Naive thymus-derived CD8-positive, alpha-beta T cell (primary cell): ENCODE measurements at places on chromosomes 5 and 9.

DNA sequence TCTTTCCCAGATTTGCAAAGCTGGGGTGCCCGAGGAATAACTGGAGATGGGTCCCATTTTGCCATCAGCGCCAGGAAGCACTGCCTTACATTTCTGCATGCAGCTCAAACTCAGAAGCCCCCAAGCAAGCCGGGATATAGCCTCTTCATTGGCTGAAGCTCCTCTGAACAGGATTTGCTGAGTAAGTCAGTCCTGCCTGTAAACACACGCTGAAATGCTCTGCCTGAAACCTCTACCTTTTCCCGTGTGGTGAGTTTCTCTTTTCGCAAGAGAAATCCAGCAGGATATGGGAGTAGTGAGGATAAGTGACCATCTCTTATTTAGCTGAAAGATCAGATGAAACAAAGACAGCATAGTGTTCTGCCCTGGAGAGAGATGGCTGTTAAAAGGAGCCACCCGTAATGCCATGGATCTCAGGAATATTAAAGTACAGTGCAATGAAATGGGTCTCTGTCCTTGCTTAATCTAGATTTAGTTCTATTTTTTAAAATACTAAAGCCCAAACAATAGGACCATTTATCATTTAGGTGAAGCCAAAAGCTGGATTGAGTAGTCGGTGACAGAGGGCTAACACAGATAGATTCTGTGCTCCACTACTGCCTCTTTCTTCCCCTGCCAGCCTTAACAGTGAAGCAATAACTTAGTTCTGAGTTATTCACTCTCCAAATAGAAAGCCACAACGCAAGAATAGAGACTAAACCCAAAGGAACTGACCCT, 177.5 kb upstream of the PPP2R2B start:
- H3K27ac ChIP-seq = no peak overlapping the region
- H3K36me3 ChIP-seq = no peaks in the 10 kb centered on the region
- no peak for DNase-seq
- H3K4me1 ChIP-seq = no peaks in the 10 kb centered on the region
- no peak overlapping the region for H3K4me3 ChIP-seq
- peaks cover 7% of the 10 kb centered on the region for H3K27me3 ChIP-seq

DNA sequence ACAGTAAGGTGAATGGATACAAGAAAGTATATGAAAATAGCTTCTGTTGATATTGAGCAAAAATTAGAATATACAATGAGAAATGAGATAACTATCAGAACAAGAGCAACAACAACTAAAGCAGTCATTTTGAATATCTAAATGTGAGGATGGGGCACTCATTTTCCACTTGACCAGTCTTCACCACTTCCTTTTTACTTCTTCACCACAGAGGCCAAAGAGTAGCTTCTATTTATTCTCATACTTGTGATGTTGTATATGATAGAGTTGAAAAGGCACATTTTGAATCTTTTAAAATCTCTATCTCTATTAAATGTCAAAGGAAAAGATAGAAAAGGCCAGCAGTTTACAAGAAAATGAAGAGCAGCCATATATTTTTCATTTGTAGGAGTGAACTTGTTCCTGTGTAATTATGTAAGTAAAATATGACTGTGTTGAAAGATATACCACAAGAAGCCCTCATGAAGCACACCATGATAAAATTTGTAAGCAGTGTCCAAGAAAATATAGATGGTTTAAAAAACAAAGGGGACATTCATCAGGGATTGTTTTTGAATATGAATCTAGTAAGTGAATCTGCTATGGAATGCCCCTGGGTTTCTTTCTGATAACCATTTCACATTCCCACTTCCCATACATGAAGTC, 39.2 kb downstream of the ADAMTS19 start:
- H3K4me1 ChIP-seq = no peaks in the 10 kb centered on the region
- no peaks in the 10 kb centered on the region for H3K27me3 ChIP-seq
- DNase-seq = no peak
- H3K4me3 ChIP-seq = no peak overlapping the region

DNA sequence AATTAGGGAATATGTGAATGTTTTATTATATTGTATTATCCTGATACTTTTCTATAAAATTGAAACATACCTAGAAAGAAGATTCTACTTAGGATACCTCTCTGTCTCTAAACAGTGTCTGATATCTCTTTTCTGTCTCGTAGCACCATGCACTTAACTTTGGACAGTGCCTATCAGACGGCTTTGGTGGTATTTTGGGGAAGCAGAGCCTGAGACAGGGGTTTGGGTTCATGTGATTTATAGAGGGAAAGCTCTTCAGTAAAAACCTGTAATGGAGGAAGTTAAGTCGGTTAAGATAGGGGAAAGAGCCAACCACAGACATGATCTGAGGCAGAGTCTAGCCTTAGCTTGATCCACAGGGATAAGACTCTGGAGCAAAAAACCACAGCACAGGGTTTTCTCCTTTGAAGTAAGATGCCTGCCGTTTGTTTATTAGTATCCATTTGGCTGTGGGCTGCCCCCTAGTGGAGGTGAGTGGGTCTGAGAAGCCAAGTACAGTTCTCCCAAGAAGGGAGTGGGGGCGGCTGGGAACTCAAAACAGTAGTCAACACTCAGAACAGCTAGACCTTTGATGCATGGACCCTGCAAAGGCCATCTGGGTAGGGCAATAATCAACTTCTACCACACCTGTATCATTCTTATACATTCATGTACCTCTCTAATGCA, 141.2 kb upstream of the ASTN2 start:
- H3K27ac ChIP-seq = no peak overlapping the region
- DNase-seq = no peak
- H3K36me3 ChIP-seq = no peaks in the 10 kb centered on the region
- H3K27me3 ChIP-seq = peaks cover 22% of the 10 kb centered on the region
- H3K4me1 ChIP-seq = no peaks in the 10 kb centered on the region

DNA sequence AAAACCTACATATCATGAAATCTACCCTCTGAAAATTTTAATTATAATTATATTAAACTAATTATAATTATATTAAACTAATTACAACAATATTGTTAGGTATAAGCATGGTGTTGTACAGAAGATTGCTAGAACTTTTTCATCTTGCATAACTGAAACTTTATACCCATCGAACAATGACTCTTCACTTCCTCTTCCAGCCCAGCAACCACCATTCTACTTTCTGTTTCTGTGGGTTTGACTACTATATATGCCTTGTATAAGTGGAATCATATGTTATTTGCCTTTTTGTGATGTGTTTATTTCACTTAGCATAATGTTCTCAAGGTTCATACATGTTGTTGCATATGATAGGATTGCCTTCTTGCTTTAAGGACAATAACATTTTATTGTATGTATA, 274.2 kb upstream of the CCNH start:
- H3K27ac ChIP-seq = no peak overlapping the region
- no peak for DNase-seq
- no peak overlapping the region for H3K4me3 ChIP-seq
- no peaks in the 10 kb centered on the region for H3K27me3 ChIP-seq
- no peaks in the 10 kb centered on the region for H3K4me1 ChIP-seq
- no peaks in the 10 kb centered on the region for H3K36me3 ChIP-seq

DNA sequence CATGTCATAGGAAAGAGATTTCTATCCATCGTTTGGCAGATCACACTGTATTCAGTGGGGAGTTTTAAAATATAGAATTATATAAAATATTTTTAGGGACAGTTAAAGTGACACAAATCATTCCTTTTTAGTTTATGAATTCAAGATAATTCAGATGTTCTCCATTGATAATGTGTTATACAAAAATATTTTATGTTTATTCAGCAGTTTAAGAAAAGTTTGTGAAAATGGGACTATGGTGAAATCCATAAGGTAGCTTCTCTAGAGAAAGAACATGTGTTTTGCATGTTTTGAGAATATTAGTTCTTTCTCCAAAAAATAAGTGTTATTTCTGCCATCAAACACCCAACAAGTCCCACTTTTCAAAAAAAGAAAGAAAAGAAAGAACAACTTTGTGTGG, 122.9 kb downstream of the EMB start:
- no peak overlapping the region for H3K4me3 ChIP-seq
- H3K36me3 ChIP-seq = no peaks in the 10 kb centered on the region
- no peaks in the 10 kb centered on the region for H3K4me1 ChIP-seq
- no peak for DNase-seq

DNA sequence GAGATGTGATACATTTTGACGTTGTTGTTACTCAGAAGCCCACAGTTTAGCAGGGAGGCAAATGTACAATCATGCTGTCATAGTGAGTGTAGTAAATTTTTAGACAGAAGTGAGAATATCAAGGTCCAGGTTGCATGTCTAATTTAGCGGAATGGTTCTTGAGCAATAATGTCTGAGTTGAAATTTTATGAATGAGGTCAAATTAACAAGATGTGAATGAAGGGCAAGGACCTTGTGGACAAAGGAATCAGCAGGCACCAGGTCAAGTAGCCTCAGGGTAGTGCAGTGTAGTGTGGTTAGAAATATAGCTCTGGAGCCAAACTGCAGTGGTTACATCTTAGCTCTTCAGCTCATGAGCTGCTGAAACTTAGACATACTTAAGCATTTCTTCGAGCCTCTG, 36.2 kb downstream of the TNFSF8 start:
- H3K4me3 ChIP-seq = no peak overlapping the region
- DNase-seq = no peak
- H3K27me3 ChIP-seq = no peaks in the 10 kb centered on the region
- H3K36me3 ChIP-seq = peaks cover 22% of the 10 kb centered on the region
- H3K4me1 ChIP-seq = peaks cover 47% of the 10 kb centered on the region

DNA sequence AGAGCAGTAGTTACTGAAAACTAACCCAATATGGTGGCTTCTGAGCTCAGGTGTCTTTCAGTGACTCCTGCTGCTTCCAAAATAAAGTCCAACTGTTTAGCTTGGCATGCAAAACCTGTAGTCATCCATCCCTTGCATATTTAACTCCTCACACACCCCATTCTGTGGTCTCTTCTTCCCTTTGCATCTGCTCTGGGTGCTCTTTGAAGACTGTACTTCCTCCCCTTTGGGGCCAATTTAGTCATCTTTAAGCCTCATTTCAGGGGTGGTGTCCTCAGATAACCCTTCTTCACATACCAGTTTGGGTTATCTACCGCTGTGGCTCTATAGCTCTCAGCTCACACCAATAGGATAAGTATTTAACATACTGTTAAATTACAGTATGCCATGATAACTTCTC, 209.9 kb upstream of the DMRT1 start:
- DNase-seq = no peak
- H3K36me3 ChIP-seq = no peaks in the 10 kb centered on the region

DNA sequence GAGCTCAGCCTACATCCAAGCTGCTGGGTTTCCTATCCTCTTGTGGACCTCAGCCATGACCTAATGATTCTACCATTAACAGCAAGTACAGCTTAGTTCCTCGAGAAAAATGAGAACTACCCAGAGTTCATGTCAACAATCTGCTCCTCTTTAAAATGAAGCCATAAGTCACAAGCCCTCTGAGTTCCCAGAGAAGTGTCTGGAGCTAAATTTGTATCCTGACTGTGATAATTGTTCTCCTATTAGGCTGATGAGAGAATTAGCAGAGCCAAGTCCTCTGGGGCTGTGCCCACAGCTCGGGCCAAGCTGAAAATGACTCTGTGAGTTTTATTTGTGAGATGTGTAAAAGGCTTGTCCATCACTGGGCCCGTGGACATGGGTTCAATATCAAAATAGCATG, 145.1 kb upstream of the SMIM23 start:
- no peaks in the 10 kb centered on the region for H3K4me1 ChIP-seq
- no peak for DNase-seq
- no peak overlapping the region for H3K27ac ChIP-seq
- peaks cover 3% of the 10 kb centered on the region for H3K27me3 ChIP-seq
- H3K4me3 ChIP-seq = no peak overlapping the region

DNA sequence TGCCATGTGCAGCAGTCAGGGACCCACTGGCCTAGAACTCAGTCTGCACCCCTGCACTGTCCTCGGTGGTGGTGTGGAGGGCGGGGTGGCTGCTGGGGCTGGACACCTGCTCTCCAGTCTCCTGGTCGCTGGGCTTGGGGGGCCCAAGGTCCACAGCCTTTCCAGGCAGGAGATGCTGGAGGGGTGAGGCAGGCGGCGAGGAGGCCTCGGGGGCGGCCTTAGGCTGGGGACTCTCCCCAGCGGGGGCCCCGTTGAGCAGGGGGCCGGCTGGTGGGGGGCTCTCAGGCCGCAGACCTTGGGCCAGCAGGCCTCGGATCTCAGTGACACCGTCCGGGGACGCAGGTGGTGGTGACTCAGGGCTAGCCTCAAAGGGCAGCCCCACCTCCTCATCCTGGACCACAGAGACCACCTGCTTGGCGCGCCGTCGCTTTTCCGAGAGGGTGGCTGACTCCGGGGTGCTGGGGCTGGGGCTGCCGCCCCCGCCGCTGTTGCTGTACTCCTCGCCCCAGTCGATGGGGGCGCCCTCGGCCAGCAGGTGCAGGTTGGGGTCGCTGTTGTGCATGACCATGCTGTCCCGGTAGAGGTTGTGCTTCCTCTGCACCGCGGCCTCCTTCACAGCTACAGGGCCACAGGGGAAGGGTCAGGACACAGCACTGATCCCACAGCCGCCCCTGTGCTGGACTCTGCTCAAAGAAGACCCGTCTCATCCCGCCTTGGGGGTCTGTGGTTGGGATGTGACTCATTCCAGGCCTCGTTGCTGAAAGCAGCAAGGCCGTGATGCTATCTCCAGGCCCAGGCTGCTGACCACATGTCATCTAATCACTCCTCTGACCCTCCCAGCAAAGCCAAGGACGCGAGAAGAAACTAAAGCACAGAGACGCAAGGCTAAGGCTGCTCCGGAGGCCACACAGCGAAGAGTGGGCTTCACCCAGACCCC, 55.8 kb downstream of the LRSAM1 start:
- H3K4me1 ChIP-seq = peaks cover 3% of the 10 kb centered on the region
- H3K4me3 ChIP-seq = no peak overlapping the region
- H3K27ac ChIP-seq = no peak overlapping the region
- no peaks in the 10 kb centered on the region for H3K36me3 ChIP-seq
- DNase-seq = no peak
- H3K27me3 ChIP-seq = no peaks in the 10 kb centered on the region

DNA sequence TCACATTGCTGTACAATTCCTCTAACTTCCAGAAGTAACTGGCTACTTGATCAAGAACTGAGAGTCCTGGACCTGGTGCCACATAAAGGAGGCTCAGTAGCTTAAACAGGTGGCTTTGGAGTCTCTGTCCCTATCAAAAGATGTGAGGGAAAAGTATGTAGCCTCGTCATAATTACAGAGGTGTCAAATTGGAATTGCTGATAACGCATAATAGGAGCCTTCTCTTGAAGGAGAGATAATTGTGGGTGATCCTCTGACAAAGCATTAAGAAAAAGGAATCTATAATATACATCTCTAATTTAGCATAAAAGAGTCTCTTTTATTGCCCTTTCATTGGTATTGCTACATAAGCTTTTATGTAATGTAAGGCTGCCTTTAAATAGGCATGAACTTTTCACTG, 1246.4 kb upstream of the CDH9 start:
- H3K4me1 ChIP-seq = no peaks in the 10 kb centered on the region
- H3K36me3 ChIP-seq = no peaks in the 10 kb centered on the region
- no peak overlapping the region for H3K4me3 ChIP-seq
- no peaks in the 10 kb centered on the region for H3K27me3 ChIP-seq

- no peaks in the 10 kb centered on the region for H3K27me3 ChIP-seq
- no peak overlapping the region for H3K27ac ChIP-seq
- H3K36me3 ChIP-seq = peaks cover 39% of the 10 kb centered on the region
- no peak for DNase-seq
- H3K4me3 ChIP-seq = no peak overlapping the region
- no peaks in the 10 kb centered on the region for H3K4me1 ChIP-seq
Measured at GRCh38 chr5:53984971-53985370, 325.4 kb downstream of the ARL15 start.
